ENCODE measurements at places on chromosomes 7 and 10.

GRCh38 chr7:103833401-103833800 lies 156.1 kb downstream of the RELN start:
- DNase-seq = no peak

- DNase-seq = no peak
Measured at GRCh38 chr7:101398396-101399289, 36.0 kb downstream of the COL26A1 start.

DNA sequence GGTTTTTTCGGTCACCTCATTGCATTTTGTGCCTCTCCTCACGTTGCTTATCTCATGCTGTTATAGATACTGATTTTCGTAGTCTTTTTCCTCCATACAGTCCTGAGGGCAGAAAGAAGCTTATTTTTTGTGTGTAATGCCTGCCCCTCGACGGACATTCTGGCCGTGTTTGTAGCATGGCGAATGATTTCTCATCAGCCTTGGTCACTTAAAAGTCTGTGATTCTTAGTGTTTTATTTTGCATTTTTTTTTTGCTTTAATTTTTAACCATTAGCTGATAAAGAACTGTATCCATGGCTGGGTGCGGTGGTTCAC lies 469 bp upstream of the NOC3L start:
- DNase-seq = no peak

DNA sequence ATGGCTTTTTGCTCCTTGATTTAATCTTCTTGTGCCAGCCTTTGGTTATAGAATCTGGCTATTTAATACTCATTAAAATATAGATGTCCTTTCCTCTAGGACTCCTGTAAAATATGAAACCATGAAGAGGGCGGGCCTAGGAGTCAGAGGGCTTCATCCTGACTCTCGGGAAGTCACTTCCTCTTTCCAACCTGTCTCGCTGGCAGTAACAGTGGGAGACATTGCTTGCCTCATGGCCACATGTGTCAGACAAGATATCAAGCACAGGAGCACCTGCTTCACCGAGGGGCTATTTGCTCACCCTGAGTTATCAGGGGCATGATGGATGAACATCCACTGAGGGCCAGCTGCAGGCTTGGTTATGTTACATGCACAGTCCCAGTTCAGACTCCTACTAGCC lies 31.0 kb downstream of the SLIT1 start:
- no peak for DNase-seq

DNA sequence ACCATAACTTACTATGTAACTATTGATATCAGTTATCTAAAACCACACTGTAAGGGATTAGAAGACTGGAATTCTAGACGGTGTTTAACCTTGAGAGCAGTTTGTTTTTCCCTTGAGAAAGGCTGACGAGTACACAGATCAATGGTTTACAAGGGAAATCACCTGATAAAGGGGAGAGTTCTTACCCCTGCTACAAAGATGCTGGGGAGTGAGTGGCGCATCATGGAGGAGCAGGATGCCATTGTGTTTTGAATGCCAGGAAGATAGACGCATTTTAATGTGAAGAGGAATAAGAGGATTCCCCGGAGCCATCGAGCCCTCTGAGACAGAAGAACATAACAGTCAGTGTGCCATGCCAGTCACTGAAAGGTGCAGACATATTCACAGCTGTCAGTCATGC lies 145.2 kb downstream of the PKD1L1 start:
- DNase-seq = no peak

DNA sequence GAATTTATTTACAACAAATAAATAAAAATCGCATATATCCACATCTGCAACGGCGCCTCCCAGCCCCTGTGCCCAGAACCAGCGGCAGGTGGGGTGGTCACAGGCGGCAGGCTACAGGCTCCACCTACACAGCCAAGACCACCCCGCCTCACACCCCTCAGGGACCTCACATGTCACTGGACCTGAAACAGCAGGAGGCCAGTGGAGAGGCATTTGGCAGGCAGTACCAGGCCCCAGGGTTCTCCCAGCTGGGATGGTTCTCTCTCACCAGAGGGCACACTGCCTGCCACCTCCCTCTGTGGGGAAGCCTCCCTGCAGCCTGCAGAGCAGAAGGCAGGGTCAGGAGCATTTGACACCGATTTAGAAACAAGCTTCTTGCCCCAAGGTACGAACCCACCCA lies 81.5 kb downstream of the MAD1L1 start:
- no peak for DNase-seq

GRCh38 chr10:117170244-117170643 lies 27.0 kb upstream of the KCNK18 start:
- DNase-seq = no peak

- DNase-seq = no peak
Measured at GRCh38 chr7:46321556-46322205, 400.6 kb upstream of the IGFBP3 start.

GRCh38 chr7:45420843-45421495 lies 153.2 kb upstream of the ADCY1 start:
- DNase-seq = no peak

DNA sequence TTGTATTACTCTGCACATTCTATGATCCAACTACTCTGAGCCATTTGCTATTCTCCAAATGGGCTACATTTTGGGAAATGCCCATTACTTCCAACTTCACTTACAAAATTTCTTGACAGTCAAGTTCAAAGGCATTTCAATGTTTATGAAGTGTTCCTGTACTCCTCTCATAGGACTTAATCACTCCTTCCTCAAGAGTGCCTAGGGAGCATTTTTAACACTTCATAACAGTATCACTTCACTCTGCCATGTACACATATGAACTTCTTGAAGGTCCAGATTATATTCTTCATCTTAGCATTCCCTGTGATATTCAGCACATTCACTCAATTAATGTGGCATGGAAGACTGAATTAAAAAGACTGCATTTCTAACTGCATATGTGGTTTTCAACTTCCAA lies 21.6 kb downstream of the OSBPL3 start:
- DNase-seq = no peak

DNA sequence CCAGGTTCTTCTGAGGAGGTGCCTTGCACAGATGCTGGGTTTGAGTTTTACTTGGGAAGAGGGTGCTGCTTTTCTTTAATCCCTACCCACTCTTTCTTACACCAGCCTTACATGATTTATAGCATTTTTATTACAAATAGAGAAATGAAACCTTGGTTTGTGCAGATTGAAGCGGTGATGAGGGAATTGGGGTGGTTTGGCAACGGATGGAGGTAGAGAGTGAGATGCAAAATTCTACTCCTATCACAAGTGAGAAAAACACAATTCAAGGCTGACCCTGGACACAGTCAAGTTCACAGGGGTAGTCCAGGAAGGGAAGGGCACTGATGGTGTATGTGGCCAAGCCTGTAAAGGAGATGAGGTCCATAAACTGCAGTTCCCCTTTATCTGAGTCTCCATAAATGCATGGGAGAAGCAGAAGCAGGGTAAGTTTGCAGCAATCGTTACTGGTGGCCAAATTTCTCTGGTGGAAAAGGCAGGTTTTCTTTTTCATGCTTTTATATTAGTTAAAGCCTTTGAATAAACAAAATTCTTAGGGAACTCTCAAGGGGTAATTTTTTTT lies 214.3 kb downstream of the JAZF1 start:
- no peak for DNase-seq

- DNase-seq = no peak
Measured at GRCh38 chr10:72044417-72045041, 43.8 kb downstream of the SPOCK2 start.

DNA sequence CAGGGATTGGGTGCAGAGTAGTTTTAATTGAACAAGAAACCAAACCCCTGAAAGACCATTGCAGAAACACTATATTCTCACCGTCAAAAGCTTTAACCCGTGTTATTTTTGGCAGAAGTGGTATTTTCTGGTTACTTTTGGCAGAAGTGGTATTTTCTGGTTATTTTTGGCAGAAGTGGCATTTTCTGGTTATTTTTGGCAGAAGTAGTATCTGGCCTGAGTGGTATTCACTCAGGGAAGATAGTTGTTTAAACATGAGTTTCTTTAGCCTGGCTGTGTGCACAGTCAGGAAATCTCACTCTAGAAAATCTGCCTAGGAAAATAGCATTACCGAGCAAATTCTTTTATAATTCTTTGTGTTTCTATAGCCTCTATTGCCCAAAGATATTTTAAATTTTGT lies 322.7 kb downstream of the GFRA1 start:
- no peak for DNase-seq

DNA sequence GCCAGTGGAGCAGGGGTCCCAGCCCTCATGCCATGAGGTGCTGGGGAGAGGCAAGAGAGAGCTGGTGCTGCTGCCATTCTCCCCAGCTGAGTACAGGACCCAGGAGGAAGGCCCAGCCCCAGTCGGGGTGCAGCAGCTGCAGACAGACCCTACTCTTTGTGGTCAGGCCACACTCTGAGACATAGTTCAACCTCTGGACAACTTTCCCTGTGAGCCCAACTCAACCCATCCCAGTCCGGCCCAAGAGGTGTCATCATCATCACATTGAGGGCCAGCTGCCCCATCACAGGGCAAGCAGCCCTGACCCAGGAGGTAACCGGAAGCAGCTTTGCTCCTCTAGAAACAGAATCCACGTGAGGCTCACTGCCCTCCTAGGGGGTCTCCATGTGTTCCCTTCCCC lies 133.8 kb upstream of the KCNMA1 start:
- no peak for DNase-seq

GRCh38 chr10:73577788-73578187 lies 13.4 kb downstream of the USP54 start:
- peak; percentile 52 for DNase-seq

- DNase-seq = peak; percentile 74
Measured at GRCh38 chr7:33932832-33933468, 27.6 kb downstream of the BMPER start.

DNA sequence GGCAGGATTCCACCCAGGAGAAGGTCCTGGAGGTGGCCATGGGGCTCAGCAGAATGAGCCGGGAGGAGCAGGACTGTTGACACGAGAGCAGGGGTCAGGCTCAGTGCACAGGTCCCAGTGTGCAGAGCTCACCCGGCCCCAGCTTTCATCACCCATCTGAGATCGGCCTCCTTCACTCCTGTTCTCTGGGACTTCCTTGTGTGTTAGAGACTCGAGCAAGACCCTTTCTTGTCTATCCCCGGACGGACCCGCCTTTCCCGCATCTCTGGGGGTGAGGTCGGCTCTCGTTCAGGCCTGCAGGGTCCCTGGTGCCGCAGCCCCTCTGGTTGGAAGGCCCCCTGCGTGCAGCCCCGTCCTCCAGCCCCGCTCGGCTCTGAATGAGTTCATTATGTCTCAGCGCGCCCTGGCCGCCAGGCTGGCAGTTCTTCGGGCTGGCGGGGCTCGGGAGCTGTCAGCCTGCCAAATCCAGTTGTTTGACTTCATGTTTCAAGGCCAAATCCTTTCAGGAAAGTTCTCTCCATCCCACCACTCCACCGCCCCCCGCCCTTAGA lies 127.9 kb downstream of the LHPP start:
- no peak for DNase-seq

- DNase-seq = no peak
Measured at GRCh38 chr10:26737730-26738129, 40.2 kb downstream of the PDSS1 start.

DNA sequence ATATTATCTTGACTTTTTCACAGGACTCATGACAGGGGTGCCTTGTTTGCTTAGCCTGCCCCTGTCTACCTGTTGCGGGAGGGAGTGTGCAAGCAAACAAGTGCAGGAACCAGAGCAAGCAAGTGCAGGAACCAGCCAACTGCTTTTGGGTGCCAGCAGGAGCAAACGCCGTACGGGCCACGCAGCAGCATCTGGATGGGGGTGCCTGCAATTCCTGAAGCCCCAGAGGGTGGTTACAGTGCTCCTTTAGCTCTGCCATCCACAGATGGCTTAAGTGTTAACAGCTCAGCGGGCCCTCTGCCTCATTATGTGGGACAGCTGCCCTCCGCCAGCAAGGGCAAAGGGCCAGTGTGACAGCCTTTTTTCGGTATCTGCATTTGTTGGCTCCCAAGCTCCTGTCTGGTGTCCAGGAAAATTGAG lies 83.5 kb downstream of the MICU1 start:
- no peak for DNase-seq

DNA sequence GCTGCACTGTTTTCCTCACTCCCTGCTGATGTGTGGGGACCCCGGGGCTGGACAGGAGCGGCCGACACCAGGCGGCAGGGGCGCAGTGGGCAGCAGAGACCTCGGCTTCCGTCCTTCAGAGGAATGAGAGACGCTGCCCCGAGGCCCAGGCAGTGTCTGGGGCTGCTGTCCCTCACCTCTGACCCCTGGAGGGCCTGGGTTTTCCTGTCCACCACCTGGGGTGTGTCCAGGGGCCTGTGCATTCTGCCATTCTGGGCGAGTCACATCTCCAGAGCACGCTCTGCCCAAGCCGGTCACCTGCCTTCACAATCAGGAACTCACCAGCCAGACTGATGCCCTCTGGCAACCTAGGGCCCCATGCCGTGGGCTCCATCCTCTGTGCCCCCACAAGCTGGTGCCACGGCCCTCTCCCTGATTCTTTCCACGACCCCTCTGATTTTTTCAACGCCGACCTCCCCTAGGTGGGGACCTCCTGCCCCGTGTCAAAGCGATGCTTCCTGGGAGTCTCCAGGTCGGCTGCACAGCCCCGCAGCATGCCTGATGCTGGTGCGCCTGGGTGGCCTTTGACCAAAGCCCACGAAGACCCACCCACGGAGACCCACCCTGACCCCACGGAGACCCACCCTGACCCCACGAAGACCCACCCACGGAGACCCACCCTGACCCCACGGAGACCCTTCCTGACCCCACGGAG lies 53.7 kb upstream of the CFAP46 start:
- no peak for DNase-seq

GRCh38 chr7:117652943-117653680 lies 173.3 kb downstream of the CFTR start:
- DNase-seq = no peak

- no peak for DNase-seq
Measured at GRCh38 chr7:128396357-128396756, 13.4 kb downstream of the IMPDH1 start.

DNA sequence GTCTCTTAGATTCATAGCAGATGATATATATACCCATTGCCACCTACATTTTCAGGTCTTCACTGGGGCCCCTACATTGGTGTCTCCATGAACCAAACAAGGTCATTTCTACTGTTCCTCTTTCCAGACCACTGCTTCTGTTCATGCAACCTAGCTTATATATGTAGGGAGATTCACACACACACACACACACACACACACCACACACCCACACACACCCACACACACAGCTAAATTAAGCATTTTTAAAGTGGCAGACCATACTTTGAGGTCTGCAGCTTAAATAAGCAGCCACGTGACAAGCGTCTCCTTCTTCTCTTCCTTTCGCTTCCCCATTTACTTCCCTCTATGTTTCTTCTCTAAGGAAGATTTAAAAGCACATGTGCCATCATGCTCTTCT lies 70.0 kb upstream of the CC2D2B start:
- DNase-seq = no peak

DNA sequence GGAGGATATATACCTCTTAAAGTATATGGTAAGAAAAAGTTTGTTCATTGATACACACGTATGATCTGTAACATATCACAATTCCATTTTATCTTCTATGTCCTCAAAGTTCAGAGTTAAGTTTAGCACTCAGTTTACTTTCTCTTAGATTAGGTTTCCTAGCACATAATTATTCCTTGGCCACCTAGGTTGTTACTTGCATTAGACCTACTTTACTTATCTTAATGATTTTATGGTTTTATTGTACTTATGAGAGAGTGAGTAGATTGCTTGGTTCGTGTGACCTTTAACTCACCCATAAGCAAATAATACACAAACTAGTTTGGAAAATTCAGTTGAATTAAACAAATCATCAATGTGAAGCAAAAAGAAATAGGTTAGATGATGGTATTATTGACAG lies 33.9 kb upstream of the SP4 start:
- no peak for DNase-seq

GRCh38 chr7:12803542-12803941 lies 116.1 kb downstream of the ARL4A start:
- no peak for DNase-seq
